ENCODE measurements at places on chromosomes 2 and 18. TPM values are rescaled to one million over a fixed set of nuclear protein-coding genes. Genes with fewer than 3 reads are reported as not detected.

DNA sequence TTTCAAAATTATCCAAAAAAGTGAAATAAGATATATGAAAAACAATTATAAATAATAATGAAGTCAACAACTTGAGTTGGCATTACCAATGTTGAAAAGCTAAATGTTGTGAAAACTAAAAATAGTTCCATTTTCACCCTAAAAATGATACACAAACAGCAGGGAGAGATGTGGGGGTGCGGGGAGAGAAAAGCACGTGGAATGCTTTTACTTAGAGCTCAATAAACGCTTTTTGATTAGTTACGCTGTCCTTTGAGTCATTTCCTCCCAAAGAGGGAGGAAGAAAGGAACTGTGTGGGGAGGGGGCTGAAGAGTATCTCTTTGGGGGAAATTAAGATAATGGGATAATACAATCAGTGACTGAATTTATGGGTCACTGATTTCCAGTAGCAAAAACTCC is 29.2 kb downstream of the ZNF521 start:
- no peaks in the 10 kb centered on the region for H3K27me3 ChIP-seq
- H3K4me3 ChIP-seq, result no peak overlapping the region
- H3K4me1 ChIP-seq, result no peaks in the 10 kb centered on the region
- no peaks in the 10 kb centered on the region for H3K36me3 ChIP-seq
- H3K27ac ChIP-seq, result no peak overlapping the region
- no peak for DNase-seq

DNA sequence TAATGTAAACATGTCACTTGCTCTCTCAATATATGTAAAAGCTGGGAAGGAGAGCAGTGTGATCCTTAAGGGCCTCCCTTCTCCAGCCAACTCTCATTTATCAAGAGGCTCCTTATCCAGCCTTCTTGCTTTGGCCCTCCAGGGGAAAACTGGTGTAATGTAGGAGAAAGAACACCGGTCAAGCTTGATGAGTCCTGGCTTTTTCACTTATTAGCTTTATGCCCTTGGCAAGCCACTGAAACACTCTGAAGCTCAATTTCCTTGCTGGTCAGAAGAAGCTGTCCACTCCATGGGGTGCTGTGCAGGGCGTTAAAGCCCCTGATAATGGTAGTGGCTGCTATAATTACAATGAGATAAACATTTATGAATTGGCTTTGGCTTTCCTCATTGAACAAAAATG is 251.2 kb upstream of the RBBP8 start:
- H3K27ac ChIP-seq, result no peak overlapping the region
- H3K27me3 ChIP-seq, result peaks cover 2% of the 10 kb centered on the region
- H3K4me1 ChIP-seq, result no peaks in the 10 kb centered on the region
- no peak for DNase-seq

Gene ERFE
- polyA plus RNA-seq, result 6.2 TPM

DNA sequence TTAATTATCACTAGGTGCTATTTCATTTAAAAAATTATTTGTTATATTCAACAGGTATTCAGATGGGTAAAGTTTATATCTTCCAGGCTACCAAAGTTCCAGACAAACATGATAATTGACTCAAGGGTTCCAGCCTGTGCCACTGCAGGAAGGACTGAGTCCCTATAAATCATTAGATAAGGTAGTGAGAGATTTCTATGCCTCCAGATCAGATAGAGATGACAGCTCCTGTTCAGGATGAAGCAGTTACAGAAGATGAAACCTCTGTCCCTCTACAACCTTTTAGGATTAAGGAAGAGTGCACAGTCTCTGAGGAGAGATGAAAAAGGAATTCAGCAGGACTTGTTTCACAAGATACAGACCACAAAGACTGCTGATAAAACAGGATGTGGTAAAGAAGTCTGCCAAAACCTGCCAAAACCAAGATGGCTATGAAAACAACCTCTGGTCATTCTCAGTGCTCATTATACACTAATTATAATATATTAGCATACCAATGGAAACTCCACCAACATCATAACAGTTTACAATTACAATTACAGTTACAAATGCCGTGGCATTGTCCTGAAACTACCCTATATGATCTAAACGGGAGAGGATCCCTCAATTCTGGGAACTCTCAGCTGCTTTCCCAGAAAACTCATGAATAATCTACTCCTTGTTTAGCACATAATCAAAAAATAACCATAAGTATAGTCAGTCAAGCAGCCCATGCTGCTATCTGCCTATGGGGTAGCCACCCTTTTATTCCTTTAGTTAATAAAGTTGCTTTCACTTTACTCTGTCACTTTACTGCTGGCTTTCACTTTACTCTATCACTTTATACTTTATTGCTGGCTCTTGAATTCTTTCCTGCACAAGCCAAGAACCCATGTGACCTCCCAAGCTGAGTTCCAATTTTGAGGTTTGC is 288.5 kb downstream of the PDE11A start:
- peak overlapping the region; percentile 73 for H3K27ac ChIP-seq
- peak; percentile 65 for DNase-seq
- H3K27me3 ChIP-seq, result no peaks in the 10 kb centered on the region
- peaks cover 34% of the 10 kb centered on the region for H3K4me1 ChIP-seq
- H3K4me3 ChIP-seq, result peak overlapping the region; percentile 72

Gene NDUFS1
- polyA plus RNA-seq, result 39.7 TPM

- H3K27ac ChIP-seq, result no peak overlapping the region
- H3K4me3 ChIP-seq, result no peak overlapping the region
- no peak for DNase-seq
- H3K27me3 ChIP-seq, result peaks cover 17% of the 10 kb centered on the region
Observed at GRCh38 chr2:64442801-64443429, 11.0 kb upstream of the LGALSL start.

- H3K27me3 ChIP-seq, result peaks cover 1% of the 10 kb centered on the region
- H3K4me1 ChIP-seq, result no peaks in the 10 kb centered on the region
- no peak for DNase-seq
Observed at GRCh38 chr18:45566025-45566740, 49.1 kb upstream of the SLC14A2 start.

Gene SERPINB4
- not detected for polyA plus RNA-seq

DNA sequence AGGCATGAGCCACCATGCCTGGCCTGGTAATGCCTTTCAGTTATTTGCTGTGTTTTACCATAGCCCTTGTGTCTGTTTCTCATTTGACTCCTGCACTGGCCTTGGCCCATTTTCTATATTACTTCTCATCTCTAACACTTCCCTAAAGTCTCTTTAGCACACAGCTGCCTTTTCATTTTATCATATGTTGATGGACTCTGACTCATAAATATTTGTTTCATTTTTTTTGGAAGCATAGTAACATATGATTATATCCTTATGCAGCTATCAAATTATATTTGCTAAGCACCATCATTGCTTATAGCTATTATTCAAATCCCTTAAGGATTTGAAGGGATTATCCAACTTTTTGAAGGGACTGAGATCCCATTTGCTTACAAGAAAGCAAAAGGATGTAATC is 320.3 kb downstream of the GPD2 start:
- H3K27me3 ChIP-seq, result no peaks in the 10 kb centered on the region
- no peak overlapping the region for H3K27ac ChIP-seq
- H3K4me1 ChIP-seq, result no peaks in the 10 kb centered on the region
- no peak overlapping the region for H3K4me3 ChIP-seq

Gene TMEM17
- 0.59 TPM for polyA plus RNA-seq

Gene TMEM200C
- polyA plus RNA-seq, result not detected

DNA sequence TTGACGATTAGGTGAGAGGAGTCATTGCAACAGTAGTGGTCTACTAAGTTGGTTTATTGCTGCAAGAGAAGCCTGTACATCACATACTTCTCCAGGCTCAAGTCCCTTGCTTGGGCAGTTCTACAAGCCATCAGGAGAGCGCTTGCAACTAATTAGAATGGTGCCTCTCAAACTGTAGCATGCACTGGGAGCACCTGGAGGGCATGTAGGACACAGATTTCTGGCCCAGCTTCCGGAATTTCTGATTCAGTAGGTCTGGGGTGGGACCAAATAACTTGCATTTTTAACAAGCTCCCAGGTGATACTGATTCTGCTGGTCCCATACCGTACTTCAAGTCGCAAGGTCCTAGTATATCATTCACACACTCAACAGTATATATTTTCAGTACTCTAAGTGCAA is 34.5 kb upstream of the CCDC88A start:
- H3K27ac ChIP-seq, result no peak overlapping the region
- H3K27me3 ChIP-seq, result no peaks in the 10 kb centered on the region
- DNase-seq, result no peak
- no peak overlapping the region for H3K4me3 ChIP-seq

- no peak overlapping the region for H3K4me3 ChIP-seq
- no peaks in the 10 kb centered on the region for H3K4me1 ChIP-seq
- no peaks in the 10 kb centered on the region for H3K36me3 ChIP-seq
- no peak for DNase-seq
Observed at GRCh38 chr2:65605743-65606058, 173.3 kb upstream of the SPRED2 start.

- H3K27ac ChIP-seq, result no peak overlapping the region
- H3K4me3 ChIP-seq, result no peak overlapping the region
- H3K36me3 ChIP-seq, result no peaks in the 10 kb centered on the region
- H3K27me3 ChIP-seq, result peaks cover under 1% of the 10 kb centered on the region
Observed at GRCh38 chr2:144774809-144775208, 254.9 kb upstream of the ZEB2 start.

DNA sequence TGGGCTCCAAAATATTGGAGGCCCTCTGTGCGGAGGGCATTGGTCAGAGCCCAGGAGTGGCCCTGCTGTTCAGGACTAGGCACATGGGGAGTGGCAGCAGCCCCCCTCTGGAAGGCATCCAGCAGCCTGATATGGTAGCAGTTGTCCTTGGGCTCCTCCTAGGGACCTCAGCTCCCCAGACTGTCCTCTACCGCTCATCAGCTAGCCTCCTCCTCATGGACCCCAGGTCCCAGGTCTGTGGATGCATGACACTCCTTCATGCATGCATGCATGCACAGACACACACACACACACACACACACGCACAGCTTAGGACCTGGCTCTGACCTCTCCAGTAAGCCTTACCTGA is 15.4 kb upstream of the ATP6V1B1 start:
- no peaks in the 10 kb centered on the region for H3K4me1 ChIP-seq
- no peaks in the 10 kb centered on the region for H3K36me3 ChIP-seq
- no peak overlapping the region for H3K4me3 ChIP-seq
- DNase-seq, result no peak
- H3K27ac ChIP-seq, result no peak overlapping the region

Gene NCKAP5
- polyA plus RNA-seq, result not detected

DNA sequence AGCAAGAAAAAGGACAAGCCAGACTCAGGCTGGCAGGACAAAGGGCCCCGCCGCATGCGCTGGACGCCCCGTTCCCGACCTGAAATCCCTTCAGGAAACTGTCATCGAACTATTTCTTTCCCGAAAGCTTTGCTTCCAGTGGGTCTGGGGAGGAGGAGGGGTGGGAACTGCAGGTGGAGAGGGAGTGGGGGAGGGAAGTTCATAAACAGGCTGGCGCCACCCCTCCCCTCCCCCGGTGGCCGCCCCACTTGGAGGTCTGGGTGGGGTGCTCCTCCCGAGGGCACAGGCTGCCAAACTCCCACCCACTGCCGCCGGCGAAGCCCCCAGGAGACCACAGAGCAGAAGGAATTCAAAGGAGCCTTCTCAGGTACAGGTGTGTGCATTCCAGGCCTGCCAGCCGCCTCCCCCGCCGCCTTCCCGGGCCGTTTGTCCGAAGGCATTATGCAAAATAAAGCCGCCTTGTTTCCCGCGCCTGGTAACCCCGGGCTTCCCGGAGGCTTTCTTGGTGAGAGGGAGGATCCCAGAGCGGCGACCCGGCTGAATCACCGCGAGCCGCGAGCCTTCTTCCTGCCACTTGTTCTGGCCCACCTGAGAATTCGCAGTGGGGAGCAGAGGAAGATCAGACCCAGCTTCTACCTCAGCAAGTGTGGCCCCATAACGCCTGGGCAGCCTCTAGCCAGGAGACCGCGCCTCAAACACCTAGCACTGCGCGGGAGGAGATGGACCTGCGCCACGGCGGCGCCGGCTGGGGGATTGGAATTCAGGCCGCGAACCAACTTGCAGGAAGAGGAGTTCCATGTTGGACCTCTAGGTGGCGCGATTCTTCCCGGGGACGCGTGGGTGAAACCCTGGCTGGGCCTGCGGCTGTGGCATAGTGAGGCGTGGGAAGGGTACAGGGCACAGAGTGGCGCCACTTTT is 101.9 kb downstream of the FOXI3 start:
- H3K4me3 ChIP-seq, result peak overlapping the region; percentile 68
- H3K27me3 ChIP-seq, result peaks cover 12% of the 10 kb centered on the region
- no peaks in the 10 kb centered on the region for H3K36me3 ChIP-seq
- peak; percentile 41 for DNase-seq
- H3K27ac ChIP-seq, result no peak overlapping the region
- peaks cover 8% of the 10 kb centered on the region for H3K4me1 ChIP-seq

DNA sequence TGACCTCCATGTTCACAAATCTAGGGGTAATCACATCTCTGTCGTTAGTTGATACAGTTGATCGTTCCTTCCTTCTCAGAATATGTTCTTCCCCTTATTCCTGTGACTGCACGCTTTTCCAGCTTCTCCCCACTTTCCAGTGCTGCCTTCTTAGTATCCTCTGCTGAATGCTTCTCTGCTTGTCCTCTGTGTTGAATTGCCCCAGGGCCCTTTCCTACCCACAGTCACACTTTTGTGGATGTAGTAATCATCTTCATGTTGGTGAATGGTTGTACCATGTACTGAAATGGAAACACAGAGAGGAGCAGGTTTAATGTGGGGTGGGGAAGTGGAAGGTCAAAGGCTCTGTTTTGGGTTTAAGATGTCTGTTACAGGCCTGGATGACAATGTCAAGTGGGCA is 47.2 kb downstream of the EML6 start:
- no peak overlapping the region for H3K27ac ChIP-seq
- no peak overlapping the region for H3K4me3 ChIP-seq
- H3K27me3 ChIP-seq, result peaks cover 2% of the 10 kb centered on the region
- H3K36me3 ChIP-seq, result peaks cover 4% of the 10 kb centered on the region
- DNase-seq, result no peak

- peak; percentile 80 for DNase-seq
- peaks cover 54% of the 10 kb centered on the region for H3K4me1 ChIP-seq
- H3K27ac ChIP-seq, result peak overlapping the region; percentile 99
- peaks cover 37% of the 10 kb centered on the region for H3K27me3 ChIP-seq
Observed at GRCh38 chr2:218397820-218398436, 1.7 kb upstream of the CTDSP1 start.

DNA sequence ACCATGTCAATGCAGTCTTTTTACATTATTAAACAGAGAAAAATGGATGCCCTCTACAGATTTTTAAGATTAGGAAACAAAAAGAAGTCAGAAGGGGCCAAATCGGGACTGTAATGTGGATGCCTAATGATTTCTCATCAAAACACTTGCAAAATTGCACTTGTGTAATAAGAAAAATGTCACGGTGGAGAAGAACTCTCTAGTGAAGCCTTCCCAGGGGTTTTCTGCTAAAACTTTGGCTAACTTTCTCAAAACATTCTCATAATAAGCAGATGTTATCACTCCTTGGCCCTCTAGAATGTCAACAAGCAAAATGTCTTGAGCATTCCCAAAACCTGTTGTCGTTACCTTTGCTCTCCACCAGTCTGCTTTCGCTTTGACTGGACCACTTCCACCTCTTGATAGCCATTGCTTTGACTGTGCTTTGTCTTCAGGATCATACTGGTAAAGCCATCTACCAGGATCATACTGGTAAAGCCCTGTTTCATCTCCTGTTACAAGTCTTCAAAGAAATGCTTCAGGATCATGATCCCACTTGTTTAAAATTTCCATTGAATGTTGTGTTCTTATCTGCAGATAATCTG is 226.8 kb downstream of the TNS1 start:
- no peaks in the 10 kb centered on the region for H3K4me1 ChIP-seq

GRCh38 chr2:121329786-121330185 is 44.8 kb upstream of the TFCP2L1 start:
- no peak overlapping the region for H3K4me3 ChIP-seq
- H3K4me1 ChIP-seq, result no peaks in the 10 kb centered on the region
- DNase-seq, result no peak
- H3K27ac ChIP-seq, result no peak overlapping the region
- H3K36me3 ChIP-seq, result no peaks in the 10 kb centered on the region

GRCh38 chr18:57630754-57631595 is 9.3 kb upstream of the NARS1 start:
- H3K27me3 ChIP-seq, result peaks cover 6% of the 10 kb centered on the region
- H3K36me3 ChIP-seq, result no peaks in the 10 kb centered on the region
- H3K4me3 ChIP-seq, result peak overlapping the region; percentile 98
- H3K27ac ChIP-seq, result peak overlapping the region; percentile 93

Gene HRH4
- not detected for polyA plus RNA-seq
